ENCODE measurements at places on chromosomes 13 and 19.

- DNase-seq, result no peak
Observed at GRCh38 chr19:29798774-29799497, 12.9 kb upstream of the CCNE1 start.

DNA sequence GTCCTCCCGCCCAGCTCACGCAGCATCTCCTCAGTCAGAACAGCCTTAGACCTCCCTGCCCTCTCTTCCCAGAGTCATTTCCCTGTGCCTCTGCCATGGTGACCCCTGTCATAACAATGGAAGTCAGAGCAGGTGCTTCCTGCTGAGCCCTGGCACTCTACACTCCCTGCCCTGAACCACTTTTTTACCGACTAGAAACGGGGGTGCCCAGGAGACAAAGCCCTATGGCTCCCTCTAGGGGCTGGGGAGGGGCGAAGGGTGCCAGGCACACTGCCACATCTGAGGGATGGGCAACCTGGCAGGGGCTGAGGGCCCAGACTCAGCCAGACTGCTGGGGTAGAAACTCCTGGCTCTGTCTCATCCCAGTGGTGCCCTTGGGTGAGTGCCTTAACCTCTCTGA, 16.4 kb downstream of the ZNF574 start:
- DNase-seq, result no peak

DNA sequence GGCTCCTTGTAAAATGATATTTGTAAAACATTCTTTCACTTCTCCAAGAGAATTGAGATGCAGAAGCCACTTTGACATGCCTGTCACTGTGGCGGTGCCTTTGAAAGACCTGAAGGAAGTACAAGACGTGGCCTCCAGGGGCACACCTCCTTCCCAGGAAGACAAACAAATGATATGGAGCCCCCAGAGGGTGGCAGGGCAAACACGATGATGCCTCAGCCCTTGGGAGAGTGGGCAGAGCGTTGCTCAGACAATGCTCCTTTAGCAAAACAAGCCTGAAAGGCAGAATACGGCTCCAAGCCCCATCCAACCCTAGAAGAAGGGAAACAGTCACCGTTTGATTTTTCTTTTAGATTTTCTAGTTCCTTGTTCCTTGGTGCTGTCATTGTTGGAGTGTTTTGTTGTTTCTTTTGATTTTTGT, 9.2 kb upstream of the ATP12A start:
- DNase-seq, result no peak

- DNase-seq, result no peak
Observed at GRCh38 chr19:28577666-28578065, 635.3 kb downstream of the UQCRFS1 start.

GRCh38 chr13:19153782-19154450, 27.7 kb downstream of the TUBA3C start:
- no peak for DNase-seq

DNA sequence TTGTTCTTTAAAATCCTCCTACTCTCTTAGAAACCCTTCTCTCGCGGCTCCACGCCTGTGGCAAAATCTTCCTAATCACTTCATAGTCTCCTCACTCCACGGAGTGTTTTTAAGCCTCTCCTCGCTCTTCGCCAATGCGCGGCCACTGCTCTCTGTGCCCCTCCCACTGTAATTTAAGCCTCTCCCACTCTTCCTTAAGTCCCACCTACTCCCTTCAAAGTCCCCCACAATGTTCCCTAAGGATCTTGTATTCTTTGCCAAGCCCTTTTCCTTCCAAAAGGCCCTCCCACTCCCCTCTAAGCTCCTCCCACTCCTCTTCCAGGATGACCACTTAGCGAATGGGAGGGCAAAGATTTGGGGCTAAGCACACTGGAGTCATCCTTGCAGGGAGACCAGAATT, 1.3 kb downstream of the FIZ1 start:
- no peak for DNase-seq

GRCh38 chr13:26034018-26034417, 17.8 kb downstream of the SHISA2 start:
- DNase-seq, result no peak

DNA sequence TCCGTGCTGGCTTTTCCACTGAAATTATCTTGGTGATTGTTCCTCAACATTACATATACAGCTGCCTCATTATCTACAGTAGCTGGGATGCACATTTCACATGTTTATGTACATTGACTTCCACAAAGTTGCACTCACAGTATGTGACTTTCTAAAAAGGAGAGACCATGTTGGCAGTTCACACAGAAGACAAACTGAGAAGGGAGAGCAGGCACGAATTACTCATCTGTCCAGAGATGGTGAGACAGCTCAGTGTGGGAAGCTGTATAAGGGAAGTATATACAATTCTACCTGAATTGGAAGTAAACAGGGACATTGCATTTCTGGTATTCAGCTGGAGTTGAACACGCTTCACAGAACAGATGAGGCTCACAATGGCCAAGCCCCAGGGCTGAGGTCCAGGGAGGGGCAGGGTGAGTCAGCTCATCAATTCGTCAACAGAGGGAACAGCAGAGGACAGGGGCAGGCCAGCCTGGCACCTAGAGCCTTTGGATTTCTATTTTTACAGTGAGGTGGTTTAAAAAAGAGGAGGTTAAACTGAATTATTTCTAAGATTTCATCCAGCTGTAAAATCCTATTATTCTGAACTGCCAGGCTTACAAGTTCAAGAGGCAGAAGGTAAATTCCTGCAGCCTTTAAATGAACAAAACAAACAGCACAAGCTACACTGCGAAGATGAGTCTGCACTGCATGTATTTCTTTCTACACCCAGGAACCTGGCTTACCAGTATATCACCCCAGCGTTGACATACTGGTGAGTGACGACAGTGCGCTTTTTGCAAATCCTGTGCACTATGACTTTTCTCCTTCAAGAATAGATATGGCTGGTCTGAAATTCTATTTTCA, 9.8 kb downstream of the PARP4 start:
- DNase-seq, result no peak

Measured in activated CD8-positive, alpha-beta memory T cell treated with anti-CD3 and anti-CD28 coated beads for 48 hours (primary cell).